ENCODE measurements at places on chromosomes 12 and 14. TPM values are rescaled to one million over a fixed set of nuclear protein-coding genes. Genes with fewer than 3 reads are reported as not detected.
A peak's percentile ranks its signal among the peaks of the same experiment; 100 is the strongest.

- DNase-seq = no peak
- H3K27me3 ChIP-seq = no peaks in the 10 kb centered on the region
- no peak overlapping the region for H3K4me3 ChIP-seq
- no peaks in the 10 kb centered on the region for H3K36me3 ChIP-seq
Measured at GRCh38 chr14:64640839-64641238, 63.4 kb upstream of the PLEKHG3 start.

GRCh38 chr14:71214241-71214640 is 307.0 kb downstream of the PCNX1 start:
- no peaks in the 10 kb centered on the region for H3K27me3 ChIP-seq
- peaks cover 7% of the 10 kb centered on the region for H3K4me1 ChIP-seq
- H3K27ac ChIP-seq = no peak overlapping the region
- no peaks in the 10 kb centered on the region for H3K36me3 ChIP-seq
- DNase-seq = no peak

DNA sequence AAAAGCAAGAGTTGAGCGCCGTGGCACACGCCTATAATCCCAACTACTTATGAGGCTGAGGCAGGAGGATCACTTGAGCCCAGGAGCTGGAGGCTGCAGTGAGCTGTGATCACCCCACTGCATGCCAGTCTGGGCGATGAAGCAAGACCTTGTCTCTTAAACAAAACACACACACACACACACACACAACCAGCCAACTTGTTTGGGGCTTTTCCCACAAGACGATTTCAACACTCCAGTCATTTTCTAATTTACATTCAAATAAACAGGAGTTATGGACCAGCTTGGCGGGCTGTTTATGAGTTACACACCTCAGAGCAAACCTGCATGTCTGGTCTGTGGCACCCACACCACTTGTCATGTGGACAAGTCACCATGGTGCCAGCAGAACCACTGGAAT is 6.7 kb downstream of the GLTP start:
- H3K27ac ChIP-seq = no peak overlapping the region
- peaks cover 4% of the 10 kb centered on the region for H3K36me3 ChIP-seq
- no peaks in the 10 kb centered on the region for H3K27me3 ChIP-seq
- no peak for DNase-seq
- H3K4me1 ChIP-seq = peaks cover 2% of the 10 kb centered on the region

The CISTR gene
- total RNA-seq = not detected

GRCh38 chr12:106750524-106750923 is 24.0 kb upstream of the RIC8B start:
- H3K4me3 ChIP-seq = no peak overlapping the region
- no peaks in the 10 kb centered on the region for H3K36me3 ChIP-seq
- DNase-seq = no peak
- H3K27ac ChIP-seq = no peak overlapping the region

GRCh38 chr12:106981788-106982187 is 5.2 kb downstream of the MTERF2 start:
- no peak overlapping the region for H3K27ac ChIP-seq
- DNase-seq = no peak
- H3K4me1 ChIP-seq = peaks cover 8% of the 10 kb centered on the region
- H3K36me3 ChIP-seq = no peaks in the 10 kb centered on the region

GRCh38 chr14:54660604-54661111 is 93.7 kb downstream of the SAMD4A start:
- H3K27ac ChIP-seq = peak overlapping the region; percentile 30
- DNase-seq = no peak
- H3K4me1 ChIP-seq = no peaks in the 10 kb centered on the region
- H3K4me3 ChIP-seq = no peak overlapping the region

DNA sequence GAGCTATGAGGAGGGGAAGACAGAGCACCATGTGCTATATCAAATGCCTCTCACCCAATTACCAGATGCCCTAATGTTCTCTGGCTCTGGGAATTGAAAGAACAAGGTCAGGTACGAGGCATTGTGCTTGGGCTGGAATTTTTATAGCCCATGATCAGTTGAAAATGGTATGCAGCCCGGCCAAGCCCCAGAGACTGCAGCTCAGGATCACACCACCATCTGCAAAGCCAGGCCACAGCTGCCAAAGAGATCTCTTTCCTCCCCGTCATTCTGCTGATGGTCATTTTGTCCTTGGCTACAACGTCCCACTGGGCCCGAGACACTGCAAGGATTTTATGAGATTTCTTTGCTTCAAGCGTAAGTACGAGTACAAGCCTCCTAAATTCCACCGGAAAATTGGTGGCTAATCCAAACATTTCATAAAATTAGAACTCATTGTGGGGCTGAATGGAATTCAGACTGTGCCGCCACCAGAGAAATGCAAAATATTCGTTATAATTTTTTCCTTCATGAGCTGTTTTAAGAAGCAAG is 15.1 kb downstream of the NUAK1 start:
- peaks cover 10% of the 10 kb centered on the region for H3K4me1 ChIP-seq
- DNase-seq = no peak
- H3K4me3 ChIP-seq = peak overlapping the region; percentile 49

GRCh38 chr12:27436029-27436428 is 10.5 kb upstream of the SMCO2 start:
- peaks cover 2% of the 10 kb centered on the region for H3K4me1 ChIP-seq
- DNase-seq = no peak
- no peaks in the 10 kb centered on the region for H3K27me3 ChIP-seq
- no peak overlapping the region for H3K4me3 ChIP-seq
- no peaks in the 10 kb centered on the region for H3K36me3 ChIP-seq

DNA sequence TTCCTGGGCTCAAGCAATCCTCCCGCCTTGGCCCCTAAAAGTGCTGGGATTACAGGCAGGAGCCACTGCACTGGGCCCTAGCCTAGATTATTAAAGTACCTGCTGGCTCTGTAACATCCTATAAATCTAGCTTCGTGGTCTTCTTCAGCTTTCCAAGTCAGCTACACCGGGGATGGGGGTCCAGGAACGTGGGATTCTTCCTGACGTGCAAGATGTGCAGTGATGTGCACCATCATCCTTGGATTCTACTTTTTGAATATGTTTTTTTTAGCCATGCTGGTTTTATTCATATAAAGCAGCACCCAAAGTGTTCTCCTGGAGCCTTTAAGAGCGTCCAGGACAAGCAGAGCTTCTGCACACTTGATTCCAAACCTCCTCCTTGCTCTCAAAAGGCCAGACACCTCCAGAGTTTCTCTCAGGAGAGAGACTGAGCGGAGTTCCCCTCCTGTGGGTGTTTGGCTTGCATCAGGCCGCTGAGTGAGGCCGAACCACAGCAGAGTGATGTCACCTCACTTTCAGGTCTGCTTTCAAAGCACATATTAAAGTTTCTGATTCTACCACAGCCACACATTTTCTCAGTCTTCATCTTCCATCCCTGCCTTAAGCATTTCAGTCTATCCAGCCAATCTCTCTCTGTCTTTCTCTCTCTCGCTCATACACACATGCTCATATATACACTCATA is 33.4 kb downstream of the VCPKMT start:
- H3K27ac ChIP-seq = no peak overlapping the region
- no peaks in the 10 kb centered on the region for H3K27me3 ChIP-seq
- no peaks in the 10 kb centered on the region for H3K4me1 ChIP-seq
- no peak for DNase-seq

DNA sequence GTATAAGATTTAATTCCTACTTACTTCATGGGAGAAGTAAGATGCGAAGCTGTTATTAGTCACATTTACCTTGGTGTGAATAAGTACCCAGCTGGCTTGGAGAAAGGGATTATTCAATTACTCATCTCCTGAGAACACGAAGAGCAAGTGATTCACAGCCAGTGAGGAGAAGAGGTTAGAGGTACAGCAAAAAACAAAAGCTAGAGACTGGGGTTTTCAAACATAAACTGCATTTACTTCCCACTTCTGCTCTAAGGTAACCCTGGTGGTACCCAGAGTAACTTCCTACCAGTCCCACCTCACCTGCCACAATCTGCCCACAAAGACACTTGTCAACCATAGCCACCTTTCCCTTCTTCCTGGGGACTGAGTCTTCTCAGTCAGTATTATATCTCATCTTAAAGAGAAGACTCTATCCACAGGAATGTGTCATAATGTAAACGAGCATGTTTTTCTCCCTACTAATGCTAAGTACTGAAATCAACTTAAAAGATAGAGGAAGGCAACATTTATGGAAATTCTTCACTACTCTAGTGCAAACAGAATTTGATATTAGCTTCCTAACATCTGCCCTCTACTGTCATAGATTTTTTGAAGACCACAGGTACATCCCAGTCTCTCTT is 6.0 kb upstream of the IL22 start:
- DNase-seq = no peak
- no peak overlapping the region for H3K4me3 ChIP-seq
- no peaks in the 10 kb centered on the region for H3K4me1 ChIP-seq
- no peaks in the 10 kb centered on the region for H3K27me3 ChIP-seq
- H3K36me3 ChIP-seq = no peaks in the 10 kb centered on the region
- no peak overlapping the region for H3K27ac ChIP-seq

All from ascending aorta (tissue), 2 donors.